ENCODE measurements at places on chromosomes 7 and 10.

DNA sequence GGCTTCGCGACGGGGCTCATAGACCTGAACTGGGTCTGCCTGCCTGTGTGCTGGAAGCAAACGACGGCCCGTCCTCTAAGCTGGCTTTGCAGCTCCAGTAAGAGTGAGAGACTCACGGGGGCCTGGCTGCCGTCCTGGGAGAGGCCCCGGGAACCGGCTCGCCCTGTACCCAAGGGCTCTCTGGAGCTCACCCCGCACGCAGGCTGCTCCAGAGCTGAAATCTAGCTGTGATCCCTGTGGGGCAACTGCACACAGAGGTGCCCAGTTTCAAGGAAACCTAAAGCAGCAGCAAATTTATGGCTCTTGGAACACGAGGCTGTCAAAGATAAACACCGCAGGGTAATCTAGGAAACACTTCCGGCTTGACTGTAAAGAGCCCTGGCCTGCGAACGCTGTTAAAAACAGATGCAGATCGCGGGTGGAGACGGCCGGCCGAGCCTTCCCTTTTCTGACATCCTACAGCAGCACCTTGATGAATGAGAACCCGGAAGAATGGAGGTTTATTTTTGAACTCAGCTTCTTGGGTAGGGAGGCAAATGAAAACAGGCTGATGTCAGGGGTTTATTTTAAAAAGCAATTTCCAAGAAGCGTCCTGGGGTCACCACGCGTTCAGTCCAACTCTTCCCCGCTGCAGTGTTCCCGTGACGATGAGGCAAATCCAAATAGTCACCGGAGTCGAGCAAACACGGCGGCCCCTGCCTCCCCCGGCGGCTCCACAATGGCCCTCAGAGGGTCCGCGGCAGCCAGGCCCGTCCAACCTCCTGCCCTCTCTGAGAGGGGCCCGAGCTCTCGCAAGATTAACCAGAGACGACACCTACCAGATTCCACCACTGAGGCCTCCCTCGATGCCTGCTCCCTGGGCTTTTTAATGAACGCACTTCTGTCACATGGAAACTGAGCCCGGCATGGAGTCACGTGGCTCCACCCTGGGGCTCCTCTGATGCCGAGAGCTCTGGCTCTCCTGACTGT lies 29.6 kb downstream of the AMZ1 start:
- H3K27ac ChIP-seq: no peak overlapping the region
- DNase-seq: no peak
- H3K4me3 ChIP-seq: no peak overlapping the region
- H3K36me3 ChIP-seq: no peaks in the 10 kb centered on the region
- peaks cover 72% of the 10 kb centered on the region for H3K4me1 ChIP-seq

DNA sequence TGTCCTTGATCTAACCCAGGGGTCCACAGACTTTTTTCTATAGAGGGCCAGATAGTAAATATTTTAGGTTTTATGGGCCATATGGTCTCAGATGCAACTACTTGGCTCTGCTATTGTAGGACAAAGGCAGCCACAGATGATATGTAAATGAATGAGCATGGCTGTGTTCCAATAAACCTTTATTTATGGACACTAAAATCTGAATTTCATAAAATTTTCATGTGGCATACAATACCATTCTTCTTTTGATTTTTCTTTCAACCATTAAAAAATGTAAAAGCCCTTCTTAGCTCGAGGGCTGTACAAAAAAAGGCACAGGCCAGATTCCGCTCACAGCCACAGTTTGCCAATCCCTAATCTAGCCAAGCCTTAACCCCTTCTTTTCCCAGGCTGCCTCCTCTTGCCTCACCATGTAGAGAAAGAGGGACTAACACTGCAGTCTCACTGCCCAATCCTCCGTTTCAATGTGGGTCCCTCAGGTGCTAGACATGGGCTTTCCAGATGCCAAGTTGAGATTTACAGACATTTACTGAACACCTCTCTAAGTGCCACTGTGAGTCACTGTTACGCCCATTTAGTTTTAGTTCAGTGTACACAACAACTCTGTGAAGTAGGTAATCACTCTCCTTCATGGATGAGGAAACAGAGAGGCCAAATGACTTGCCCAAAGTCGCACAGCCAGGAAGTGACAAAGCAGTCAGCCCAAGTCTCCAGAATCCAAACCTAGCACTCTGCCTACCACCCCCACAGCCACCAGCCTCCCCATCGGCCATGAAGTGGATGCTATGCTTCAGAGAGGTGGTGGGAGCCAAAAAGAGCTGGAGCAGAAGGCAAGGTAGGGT lies 132.6 kb upstream of the PDLIM1 start:
- no peak for DNase-seq
- no peak overlapping the region for H3K27ac ChIP-seq
- no peak overlapping the region for H3K4me3 ChIP-seq
- H3K36me3 ChIP-seq: no peaks in the 10 kb centered on the region

GRCh38 chr10:48804740-48805182 lies 120.1 kb downstream of the WDFY4 start:
- no peaks in the 10 kb centered on the region for H3K36me3 ChIP-seq
- H3K4me1 ChIP-seq: peaks cover 34% of the 10 kb centered on the region
- DNase-seq: no peak
- no peak overlapping the region for H3K27ac ChIP-seq
- H3K4me3 ChIP-seq: no peak overlapping the region
- no peaks in the 10 kb centered on the region for H3K27me3 ChIP-seq

GRCh38 chr7:12646139-12646538 lies 41.3 kb upstream of the ARL4A start:
- H3K27ac ChIP-seq: no peak overlapping the region
- no peaks in the 10 kb centered on the region for H3K36me3 ChIP-seq
- DNase-seq: no peak
- H3K27me3 ChIP-seq: no peaks in the 10 kb centered on the region

DNA sequence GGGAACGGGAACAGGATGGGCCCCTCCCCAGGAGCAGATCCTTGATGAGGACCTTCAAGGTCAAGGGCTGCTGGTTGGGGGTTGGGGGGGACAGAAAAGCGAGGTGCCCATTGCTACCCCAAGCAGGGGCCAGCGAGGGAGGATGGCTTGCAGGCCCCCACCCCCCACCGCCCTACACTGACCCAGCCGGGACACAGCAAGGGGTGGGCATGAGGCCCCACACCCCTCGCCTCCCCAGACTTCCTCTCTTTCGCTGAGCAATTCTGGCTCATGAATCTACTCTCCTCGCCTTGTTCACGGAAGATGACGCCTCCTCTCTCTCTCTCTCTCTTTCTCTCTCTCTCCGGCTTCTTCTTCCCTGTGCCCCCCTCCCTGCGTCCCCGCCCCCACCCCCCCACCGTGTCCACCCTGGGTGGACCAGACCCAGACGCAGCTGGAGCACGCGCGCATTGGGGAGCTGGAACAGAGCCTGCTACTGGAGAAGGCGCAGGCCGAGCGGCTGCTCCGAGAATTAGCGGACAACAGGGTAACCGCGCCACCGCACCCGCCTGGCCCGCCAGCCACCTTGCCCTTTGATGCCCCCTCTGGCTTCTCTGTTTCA lies 81.1 kb upstream of the GTF2IRD1 start:
- H3K27ac ChIP-seq: no peak overlapping the region
- H3K36me3 ChIP-seq: no peaks in the 10 kb centered on the region
- H3K4me3 ChIP-seq: no peak overlapping the region

- no peaks in the 10 kb centered on the region for H3K36me3 ChIP-seq
- H3K4me1 ChIP-seq: peaks cover 10% of the 10 kb centered on the region
- no peak for DNase-seq
- peaks cover 11% of the 10 kb centered on the region for H3K27me3 ChIP-seq
- H3K4me3 ChIP-seq: no peak overlapping the region
- no peak overlapping the region for H3K27ac ChIP-seq
These were observed 59.1 kb upstream of the NKX6-2 start for GRCh38 chr10:132845041-132845551.

DNA sequence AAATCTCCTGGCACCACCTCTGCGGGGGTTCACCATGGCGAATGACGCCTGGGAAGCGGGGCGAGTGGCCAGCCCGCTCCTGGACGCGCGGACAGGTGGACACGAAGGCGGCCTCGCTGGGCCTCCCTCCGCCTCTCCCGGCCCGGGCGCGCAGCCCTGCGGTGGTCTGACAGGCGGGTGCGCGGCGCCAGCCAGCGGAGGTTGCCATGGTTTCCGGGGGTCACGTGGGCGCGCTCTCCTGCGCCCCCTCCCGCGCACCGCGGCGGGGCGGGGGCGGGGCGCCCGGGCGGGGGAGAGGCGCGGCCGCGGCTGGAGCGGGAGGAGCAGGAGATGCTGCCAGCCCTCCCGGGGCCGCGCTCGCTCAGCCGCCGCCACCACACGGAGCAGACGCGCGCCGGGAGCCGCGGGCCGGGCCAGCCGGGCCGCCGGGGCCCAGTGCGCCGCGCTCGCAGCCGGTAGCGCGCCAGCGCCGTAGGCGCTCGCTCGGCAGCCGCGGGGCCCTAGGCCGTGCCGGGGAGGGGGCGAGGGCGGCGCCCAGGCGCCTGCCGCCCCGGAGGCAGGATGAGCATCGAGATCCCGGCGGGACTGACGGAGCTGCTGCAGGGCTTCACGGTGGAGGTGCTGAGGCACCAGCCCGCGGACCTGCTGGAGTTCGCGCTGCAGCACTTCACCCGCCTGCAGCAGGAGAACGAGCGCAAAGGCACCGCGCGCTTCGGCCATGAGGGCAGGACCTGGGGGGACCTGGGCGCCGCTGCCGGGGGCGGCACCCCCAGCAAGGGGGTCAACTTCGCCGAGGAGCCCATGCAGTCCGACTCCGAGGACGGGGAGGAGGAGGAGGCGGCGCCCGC lies at the start of gene PRKAR2B:
Gene PRKAR2B (plus strand): TSS at position 359 of the 848 bp plus-strand sequence. CDS start 203 bp downstream, at position 562.
- peak within 1 kb of the TSS; percentile 60 for H3K4me3 ChIP-seq
- no peaks in the 10 kb centered on the region for H3K36me3 ChIP-seq
- peaks cover 10% of the 10 kb centered on the region for H3K4me1 ChIP-seq
- H3K27me3 ChIP-seq: peaks cover 12% of the 10 kb centered on the region

DNA sequence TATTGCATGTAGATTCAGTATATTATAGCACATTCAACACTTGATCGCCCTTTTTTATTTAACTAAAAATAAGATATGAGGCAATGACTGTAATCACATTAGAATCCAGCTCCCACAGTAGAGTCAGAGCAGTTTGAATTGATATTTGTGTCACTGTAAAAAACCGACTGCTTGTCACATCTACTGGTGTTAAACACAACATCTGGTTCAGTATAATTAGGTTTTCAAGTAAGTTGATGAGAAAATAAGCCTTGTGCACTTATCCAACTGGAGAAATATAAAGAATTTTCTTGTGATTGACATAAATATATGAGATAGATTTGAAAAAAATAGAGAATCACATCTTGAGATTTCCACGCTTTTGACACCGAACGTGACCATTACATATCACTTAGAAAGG lies 69.0 kb downstream of the CHRM2 start:
- H3K36me3 ChIP-seq: no peaks in the 10 kb centered on the region
- H3K27me3 ChIP-seq: no peaks in the 10 kb centered on the region
- H3K4me1 ChIP-seq: no peaks in the 10 kb centered on the region
- DNase-seq: no peak
- no peak overlapping the region for H3K4me3 ChIP-seq

DNA sequence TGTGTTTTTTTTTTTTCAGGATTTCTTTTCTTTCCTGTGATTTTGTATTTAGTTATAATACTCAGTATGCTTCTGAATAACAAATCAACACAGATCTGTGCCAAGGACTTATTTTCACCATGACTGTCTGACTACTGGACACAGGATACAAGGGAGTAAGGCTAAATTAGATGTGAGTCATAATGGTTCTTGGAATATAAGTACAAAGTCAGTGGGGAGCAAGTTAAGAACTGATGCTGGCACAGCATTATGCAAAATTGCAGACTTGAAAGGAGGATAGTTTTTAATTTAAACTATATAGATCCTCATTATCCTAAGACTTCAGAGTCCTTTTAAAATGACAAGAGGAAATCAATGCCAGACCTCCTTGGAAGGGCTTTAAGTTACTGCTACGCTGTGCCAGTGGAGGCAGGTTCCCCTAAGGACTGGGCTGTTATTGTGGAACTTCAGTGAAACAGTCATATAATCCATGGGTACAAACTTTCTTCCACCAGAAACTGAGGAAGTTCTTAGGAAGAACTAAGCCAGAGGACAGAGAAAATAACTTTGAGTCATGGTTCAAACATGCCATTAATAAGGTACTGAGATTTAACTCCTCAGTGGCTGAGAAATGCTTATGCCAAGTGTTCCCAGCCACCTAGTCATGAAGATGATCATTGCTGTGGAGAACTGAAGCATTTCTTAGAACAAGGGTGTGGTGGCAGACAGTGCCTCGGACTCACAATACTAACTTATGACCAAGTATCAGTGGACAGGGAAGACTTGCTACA lies 531.2 kb downstream of the HTR7 start:
- H3K27ac ChIP-seq: no peak overlapping the region
- H3K27me3 ChIP-seq: no peaks in the 10 kb centered on the region
- H3K36me3 ChIP-seq: no peaks in the 10 kb centered on the region

GRCh38 chr10:131898061-131898460 lies 2.7 kb upstream of the PPP2R2D start:
- peaks cover 40% of the 10 kb centered on the region for H3K4me1 ChIP-seq
- no peaks in the 10 kb centered on the region for H3K36me3 ChIP-seq
- DNase-seq: no peak
- H3K27me3 ChIP-seq: no peaks in the 10 kb centered on the region
- H3K4me3 ChIP-seq: no peak overlapping the region
- H3K27ac ChIP-seq: no peak overlapping the region

DNA sequence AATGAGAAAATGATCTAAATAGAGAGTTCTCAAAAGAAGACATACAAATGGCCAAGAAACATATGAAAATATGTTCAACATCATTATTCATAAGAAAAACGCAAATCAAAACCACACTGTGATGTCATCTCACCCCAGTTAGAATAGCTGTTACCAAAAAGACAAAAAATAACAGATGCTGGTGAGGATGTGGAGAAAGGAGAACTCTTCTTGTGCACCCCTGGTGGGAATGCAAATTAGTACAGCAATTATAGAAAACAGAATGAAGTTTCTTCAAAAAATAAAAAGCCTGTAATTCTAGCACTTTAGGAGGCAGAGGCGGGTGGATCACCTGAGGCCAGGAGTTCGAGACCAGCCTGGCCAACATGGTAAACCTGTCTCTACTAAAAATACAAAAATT lies 199.3 kb downstream of the PARD3 start:
- no peak overlapping the region for H3K27ac ChIP-seq
- H3K27me3 ChIP-seq: no peaks in the 10 kb centered on the region
- no peak for DNase-seq
- H3K4me1 ChIP-seq: no peaks in the 10 kb centered on the region
- no peaks in the 10 kb centered on the region for H3K36me3 ChIP-seq
- H3K4me3 ChIP-seq: no peak overlapping the region

DNA sequence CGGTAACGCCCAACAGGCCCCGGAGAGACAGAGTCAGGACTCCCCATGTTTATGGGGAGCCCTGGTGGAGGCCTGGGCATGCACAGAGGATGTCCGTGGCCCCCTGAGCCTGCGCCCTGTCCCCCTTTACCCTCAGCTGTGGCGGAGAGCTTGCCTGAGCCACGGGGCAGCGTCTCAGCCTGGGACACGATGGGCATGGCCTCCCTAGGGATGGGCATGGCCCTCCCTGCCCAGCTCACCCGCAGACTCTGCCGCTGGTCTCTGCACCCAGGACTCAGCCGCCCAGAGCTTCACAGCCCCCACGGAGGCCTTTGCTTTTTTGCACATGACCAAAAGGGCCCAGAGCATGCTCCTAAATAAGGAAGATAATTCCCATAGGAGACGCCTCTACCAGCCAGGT lies 394.2 kb downstream of the PTPRN2 start:
- H3K27ac ChIP-seq: no peak overlapping the region
- no peaks in the 10 kb centered on the region for H3K4me1 ChIP-seq
- no peak for DNase-seq
- H3K4me3 ChIP-seq: no peak overlapping the region
- no peaks in the 10 kb centered on the region for H3K27me3 ChIP-seq

Data from CD4-positive, alpha-beta T cell (primary cell).